H9 (cell line): ENCODE measurements at places on chromosomes 2 and 18. TPM values are rescaled to one million over a fixed set of nuclear protein-coding genes. Genes with fewer than 3 reads are reported as not detected.
A peak's percentile ranks its signal among the peaks of the same experiment; 100 is the strongest.

GRCh38 chr2:46859482-46859881, 56.1 kb downstream of the MCFD2 start:
- DNase-seq: no peak

GALNT13 gene
- 6.6 and 6.7 TPM in 2 replicates for total RNA-seq

DYNAP gene
- total RNA-seq: 2.3 and 2.5 TPM in 2 replicates

GRCh38 chr2:20110383-20110782, 59.0 kb upstream of the LAPTM4A start:
- no peak for DNase-seq

DNA sequence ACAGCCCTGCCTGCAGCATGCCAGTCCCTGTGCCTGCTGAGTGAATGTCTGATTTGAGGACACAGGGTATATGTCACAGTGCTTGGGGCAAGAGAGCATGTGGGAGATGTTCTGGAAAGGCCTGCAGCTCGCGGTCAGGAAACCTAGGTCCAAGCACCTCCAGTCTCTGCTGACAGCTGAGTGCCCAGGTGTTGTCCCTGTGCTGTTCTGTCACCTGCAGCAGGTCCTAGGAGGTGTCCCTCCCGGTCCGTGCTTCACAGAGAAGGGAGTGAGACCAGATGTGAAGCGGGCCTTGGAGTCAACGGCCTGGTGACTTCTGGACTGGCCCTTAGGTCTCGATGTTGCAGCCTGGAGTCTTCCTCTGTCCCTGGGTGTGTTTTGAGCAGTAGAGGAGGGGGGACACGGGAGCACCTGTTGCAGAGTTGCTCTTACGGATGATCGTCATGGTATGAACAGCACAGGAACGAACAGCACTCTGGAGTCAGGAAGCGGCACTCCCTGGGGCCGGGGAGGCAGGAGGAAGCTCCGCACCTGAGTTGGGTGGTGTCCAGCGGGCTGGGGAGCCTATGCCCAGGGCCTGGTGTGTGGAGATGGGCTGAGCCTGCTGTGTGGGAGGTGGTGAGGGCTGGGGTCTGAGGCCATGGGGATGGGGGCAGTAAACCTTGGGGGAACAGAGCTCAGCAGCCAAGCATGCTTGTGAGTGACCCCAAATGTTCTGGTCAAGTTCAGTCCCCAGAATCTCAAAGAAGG, 21.6 kb upstream of the ARHGEF4 start:
- DNase-seq: no peak

DNA sequence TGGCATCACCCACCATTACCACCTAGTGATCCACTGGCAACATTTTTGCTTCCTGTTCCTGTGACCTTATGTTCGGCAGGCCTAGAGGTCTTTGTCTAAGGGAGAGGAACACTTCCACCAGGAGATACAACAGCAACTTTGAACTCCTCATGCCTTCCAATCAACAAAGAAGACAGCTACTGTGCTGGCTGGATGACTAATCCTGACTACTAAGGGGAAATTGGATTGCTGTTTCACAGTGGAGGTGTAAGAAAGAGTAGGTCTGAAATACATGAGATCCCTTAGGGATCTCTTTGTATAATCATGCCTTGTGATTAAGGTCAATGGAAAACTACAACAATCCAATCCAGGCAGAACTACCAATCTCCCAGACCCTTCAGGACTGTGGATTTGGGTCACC, 45.2 kb downstream of the EIF2AK3 start:
- no peak for DNase-seq

GRCh38 chr18:76699923-76700322, 122.4 kb upstream of the ZNF236 start:
- DNase-seq: no peak

- DNase-seq: no peak
These were observed 249.0 kb downstream of the TRIB2 start for GRCh38 chr2:12965540-12966269.

DNA sequence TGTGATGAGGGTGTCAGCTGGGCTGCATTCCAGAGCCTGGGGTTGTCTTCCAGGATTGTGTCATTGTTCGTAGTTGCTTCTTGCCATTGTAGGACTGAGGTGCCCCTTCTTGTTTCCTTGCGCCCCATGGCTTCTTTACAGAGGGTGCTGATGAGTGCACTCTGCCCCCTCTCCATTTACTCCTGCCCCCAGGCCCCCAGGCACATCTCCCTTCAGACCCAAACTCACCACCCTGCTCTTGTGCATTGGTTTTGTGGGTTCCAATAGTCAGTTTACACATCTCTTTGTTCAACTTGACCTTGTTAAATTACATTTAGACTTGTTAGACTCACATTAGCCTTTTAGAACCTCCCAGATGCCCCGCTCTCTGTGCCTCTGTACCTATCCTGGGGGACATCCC, 33.1 kb downstream of the HJURP start:
- DNase-seq: no peak

- no peak for DNase-seq
These were observed 98.0 kb downstream of the RND3 start for GRCh38 chr2:150389447-150389846.

- DNase-seq: no peak
These were observed 469.6 kb upstream of the ID2 start for GRCh38 chr2:8212239-8212638.

DNA sequence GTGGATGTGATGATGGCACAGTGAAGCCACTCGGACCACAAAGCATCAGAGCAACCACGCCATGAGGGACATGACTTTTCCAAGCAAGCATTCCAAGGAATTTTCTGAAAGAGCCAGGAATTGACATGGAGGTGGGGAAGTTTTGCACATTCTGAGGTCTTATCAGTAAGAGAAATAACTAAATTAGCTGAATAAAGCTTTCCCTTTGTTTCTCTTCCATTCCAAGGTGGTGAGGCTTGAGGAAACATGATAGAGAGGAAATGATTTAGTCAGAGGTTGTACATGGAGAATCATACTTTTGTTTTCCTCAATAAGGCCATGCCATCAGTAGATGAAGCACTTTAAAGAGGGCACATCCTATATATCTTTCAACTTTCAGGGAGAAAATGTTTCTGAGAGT, 115.7 kb upstream of the MMADHC start:
- DNase-seq: no peak

GRHL1 gene
- 2.5 and 2.8 TPM in 2 replicates for total RNA-seq

SERPINB2 gene
- total RNA-seq: not detected in 2 replicates

DNA sequence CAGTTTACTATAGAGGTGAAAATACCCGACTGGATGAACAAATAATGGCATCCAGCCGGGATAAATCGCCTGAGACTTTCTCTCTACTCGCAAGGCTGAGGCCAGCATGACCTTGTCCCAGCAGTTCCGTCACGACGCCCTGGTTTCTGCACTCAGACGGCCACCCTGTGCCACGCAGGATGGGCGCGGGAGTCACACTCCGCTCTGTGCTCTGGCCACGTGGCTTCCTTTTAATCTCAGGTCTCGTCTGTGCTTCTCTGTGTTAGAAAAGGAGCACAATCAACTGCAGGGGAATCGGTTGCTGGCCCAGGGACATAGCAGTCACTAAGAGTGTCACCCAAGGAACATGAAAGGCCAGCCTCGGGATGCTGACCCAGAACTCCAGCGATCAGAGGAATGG, 194.7 kb upstream of the PXDN start:
- no peak for DNase-seq

GRCh38 chr18:62586151-62586774, 63.4 kb downstream of the ZCCHC2 start:
- DNase-seq: peak; percentile 72

GRCh38 chr2:173205375-173205774, 129.7 kb downstream of the MAP3K20 start:
- no peak for DNase-seq

ASB18 gene
- total RNA-seq: not detected in 2 replicates

ABCG5 gene
- not detected in 2 replicates for total RNA-seq

GRCh38 chr2:31525876-31526275, 54.9 kb downstream of the SRD5A2 start:
- DNase-seq: no peak

DNA sequence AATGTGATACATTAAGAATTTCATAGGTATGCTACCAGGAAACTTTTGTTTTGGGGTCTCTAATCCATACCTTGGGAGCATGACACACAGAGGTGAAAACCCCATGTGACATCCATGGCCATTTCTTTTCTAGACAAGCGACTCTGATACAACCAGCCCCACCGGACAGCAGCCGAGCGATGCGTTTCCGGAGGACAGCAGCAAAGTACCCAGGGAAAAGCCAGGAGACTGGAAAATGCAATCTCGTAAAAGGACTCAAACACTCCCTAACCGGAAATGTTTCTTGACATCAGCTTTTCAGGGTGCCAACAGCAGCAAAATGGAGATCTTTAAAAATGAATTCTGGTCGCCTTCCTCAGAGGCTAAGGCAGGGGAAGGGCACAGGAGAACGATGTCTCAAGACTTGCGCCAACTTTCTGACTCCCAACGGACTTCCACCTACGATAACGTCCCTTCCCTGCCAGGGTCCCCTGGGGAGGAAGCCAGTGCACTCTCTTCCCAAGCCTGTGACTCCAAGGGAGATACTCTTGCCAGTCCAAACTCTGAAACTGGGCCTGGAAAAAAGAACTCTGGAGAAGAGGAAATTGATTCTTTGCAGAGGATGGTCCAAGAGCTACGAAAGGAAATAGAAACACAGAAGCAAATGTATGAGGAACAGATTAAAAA, 48.9 kb downstream of the BMP10 start:
- DNase-seq: no peak

- DNase-seq: no peak
These were observed 44.7 kb upstream of the ALKAL2 start for GRCh38 chr2:332592-332991.

GRCh38 chr2:109182426-109182825, 53.4 kb downstream of the SH3RF3 start:
- DNase-seq: no peak
